Epithelial cell of proximal tubule (primary cell): ENCODE measurements at places on chromosomes 6 and 20. TPM values are rescaled to one million over a fixed set of nuclear protein-coding genes. Genes with fewer than 3 reads are reported as not detected.

DNA sequence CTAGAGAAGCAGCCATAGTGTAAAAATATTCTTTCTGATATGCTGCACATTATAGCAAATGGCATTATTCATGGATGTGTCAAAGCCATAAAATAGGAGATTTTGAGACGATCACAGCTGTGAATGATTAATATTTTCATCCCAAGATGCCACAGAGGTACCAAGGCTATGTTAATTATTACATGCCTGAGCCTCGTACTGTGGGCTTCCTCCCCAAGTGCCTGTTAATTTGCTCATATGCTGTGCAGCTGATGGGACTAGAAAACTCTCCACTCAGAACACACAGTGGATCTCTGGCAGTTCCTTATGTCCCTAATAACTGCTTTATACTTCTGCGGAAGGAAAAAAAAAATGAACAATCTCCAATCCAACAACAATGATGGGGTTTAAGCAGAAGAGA lies 184.9 kb upstream of the TSHZ2 start:
- DNase-seq, result no peak

DNA sequence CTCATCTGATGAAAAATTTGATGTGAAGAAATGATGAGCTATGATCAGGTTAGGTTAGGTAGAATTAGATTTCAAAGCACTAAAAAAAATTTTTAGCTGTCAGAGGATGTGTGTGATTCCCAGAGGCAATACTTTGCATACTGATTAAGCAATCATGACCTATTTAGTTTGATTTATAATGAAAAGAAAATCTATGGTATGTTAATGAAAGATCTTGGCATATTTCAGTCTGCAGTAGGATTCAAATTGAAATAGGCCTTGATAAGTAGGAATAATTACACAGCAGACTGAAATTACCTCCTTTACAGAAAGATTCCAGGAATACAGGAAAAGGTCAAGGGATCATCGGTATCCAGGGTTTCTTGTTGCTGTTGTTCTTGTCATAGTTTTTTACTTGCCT lies 69.3 kb downstream of the HDDC2 start:
- DNase-seq, result no peak

GRCh38 chr20:37297066-37297736 lies 7.7 kb downstream of the MANBAL start:
- no peak for DNase-seq

DNA sequence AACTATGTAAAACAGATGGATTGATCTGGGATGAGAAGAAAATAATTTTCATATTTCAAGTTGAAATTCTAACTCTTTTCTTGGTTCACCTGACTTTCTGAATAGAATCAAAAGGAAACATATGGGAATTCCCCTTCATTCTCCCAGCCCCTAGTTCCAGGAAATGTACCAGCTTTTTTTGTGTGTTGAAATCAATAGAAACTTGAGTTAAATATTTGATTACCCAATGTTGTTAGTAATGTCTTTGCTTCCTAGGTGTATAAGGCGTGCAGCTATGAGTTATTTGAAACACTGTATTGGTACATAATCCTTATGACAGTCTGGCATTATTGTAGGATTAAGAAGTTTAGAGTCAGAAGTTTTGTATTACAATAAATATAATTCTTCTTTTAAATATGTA lies 21.5 kb downstream of the VNN2 start:
- DNase-seq, result no peak

DNA sequence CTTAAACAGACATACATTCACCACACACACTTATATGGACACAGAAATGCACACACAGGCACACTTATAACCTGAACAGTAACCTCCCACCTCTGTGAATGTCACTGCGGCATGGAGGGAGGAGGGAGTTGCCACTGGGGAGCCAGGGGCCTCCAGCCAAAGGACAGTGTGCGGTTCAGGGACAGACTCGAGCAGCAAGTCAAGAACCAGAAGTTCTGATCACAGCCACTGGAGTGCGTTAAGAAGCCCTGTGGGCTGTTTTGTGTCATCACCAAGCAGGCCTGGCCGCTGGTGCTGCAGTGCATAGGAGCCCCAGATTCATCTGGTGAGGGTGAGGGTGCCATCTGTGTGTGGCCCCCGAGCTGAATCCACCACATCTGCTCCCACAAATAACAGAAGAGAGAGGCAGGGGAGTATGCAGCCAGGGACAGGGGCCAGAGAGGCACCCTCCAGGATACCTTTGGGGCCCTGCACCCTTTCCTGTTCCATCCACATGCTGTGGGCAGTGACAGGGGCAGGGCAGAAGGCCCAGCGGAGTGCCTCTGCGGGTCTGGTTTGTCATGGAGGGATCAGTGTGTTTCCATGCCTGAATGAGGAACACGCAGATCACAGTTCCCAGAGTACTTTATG lies 20.3 kb downstream of the SYNDIG1 start:
- DNase-seq, result no peak

- no peak for DNase-seq
Observed at GRCh38 chr6:121668259-121668658, 232.8 kb downstream of the GJA1 start.

DNA sequence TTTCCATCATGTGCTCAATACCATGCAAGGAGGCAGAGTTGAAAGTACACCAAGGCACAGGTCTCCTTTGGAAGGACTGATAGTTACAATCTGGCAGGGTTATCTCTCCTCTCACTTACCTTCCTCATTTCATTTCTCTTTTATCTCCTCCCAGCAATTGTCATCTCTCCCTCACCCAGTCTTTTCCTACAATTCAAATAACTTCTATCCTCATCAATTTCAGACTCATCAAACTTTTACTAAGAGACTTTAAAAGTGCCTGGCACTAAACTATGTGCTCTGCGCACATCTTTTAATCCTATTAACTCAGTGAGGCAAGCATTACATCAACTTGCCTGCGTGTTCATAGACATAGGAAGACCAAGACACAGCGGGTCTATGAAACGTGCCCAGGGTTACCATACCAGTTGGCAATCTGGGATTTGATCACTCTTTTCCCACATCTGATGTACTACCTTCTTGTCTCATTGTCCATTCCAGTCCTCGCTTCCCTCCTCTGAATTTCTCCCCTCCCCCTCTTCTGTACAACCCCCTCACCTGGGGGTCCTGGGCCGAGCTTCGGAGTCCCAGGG lies 1.2 kb downstream of the VARS1 start:
- DNase-seq, result no peak

GRCh38 chr6:133630651-133631050 lies 258.3 kb upstream of the TCF21 start:
- no peak for DNase-seq

- DNase-seq, result no peak
Observed at GRCh38 chr20:9985773-9986172, 49.0 kb upstream of the ANKEF1 start.

DNA sequence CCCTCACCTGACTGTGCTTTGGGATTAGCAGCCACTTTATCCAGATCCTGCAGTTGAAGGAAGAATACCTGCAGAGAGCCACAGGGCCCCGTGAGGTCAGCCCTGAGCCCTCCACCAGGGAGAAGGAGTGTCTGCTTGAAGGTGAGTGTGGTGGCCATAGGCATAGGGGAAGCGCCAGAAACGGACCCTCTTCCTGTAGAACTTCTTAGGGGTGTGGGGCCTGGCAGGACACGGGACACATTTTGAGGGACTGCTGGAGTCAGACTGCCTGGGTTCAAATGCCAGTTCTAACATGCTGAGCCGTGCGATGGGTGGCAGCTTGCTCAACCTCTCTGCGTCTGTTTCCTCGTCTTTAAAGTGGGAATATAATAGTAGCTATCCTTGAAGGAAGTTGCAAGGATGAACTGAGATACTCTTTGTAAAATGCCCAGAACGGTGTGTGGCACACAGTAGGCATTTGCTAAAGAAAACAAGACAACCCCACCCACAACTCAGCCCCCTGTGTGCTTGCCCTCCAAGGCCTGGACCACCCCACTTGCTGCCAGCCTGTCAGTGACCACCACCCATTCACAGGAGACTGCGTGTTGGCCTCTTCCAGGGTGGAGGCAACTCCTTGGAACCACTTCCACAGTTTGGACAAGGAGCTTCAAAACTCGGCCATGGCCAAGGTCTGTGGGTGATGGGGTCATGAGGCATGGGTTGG lies 4.8 kb upstream of the BAK1 start:
- no peak for DNase-seq

DNA sequence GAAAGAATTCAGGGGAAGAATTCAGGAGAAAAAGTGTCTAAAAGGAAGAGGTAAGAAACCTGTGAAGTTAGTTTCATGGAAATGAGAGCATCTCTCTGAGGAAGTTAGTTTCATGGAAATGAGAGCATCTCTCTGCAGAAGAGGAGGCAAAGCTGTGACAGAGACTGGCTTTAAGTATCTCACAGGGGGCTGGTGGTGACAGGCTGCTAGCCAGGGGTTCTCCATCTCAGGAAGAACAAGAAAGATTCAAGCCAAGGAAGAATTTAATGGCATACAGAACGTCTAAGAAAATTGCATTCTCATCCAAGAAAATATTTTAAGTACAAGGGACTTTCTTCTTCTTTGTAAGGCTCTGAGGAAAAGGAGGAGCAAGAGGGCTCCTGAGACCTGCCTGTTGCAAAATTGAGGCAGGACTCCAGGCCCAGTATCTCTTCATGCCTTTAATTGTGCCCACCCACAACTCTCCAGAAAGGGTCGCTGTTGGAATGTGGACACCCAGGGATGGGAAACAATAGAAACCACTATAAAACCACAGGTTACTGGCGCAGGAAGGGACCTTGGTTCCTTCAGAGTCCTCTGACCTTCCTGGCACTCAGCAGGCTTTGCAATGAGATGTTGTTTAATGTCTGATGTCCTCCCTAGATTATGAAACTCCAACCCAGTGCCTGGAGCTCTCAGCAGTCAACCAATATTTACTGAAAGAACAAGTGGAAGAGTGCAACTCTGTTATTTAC lies 136.8 kb downstream of the FNDC1 start:
- no peak for DNase-seq

- no peak for DNase-seq
Observed at GRCh38 chr6:84242265-84242664, 14.8 kb upstream of the CEP162 start.

GRCh38 chr6:92647630-92648029 lies 771.7 kb downstream of the EPHA7 start:
- DNase-seq, result peak; percentile 12

DNA sequence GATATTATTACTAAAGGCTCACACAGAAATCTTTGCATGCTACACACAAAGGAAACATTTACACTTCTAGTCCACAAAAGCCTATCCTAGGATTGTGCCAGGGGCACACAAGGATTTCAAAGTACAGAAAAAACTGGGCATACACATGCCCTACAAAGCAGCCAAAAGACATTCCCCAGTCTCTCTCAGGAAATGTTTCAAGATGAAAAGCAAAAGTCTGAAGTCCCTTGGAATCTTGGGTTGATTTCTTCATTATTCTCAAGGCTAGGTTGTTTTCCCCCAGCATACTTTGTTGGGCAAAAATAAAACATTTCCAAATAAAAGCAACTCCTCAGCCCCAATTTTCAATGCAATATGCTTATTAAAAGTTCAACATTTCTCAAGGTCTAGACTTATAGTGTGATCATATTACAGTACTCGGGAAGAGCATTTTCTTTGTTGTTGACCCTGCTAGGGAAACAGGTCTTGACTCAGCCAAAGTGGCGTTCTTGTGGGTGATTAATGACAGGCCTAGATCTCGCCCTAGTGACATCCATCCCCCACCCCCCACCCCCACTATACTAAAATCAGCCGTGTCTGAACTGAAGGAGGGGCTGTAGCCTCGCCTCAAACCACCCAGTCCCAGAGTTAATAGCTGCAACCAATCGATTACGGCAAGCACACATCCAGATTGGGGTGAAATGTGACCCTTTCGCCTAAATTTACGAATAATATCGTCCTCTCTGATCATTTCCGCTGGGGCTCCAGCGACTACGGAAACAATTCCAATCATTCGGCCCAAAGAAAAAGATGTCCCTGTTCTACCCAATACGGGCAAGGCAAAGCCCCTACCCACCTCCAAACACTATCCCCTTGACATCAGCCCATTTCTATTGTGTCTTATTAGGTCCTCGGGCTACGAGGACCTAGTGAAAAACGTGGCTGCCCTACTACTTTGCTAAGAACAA lies 1.4 kb downstream of the AKIRIN2 start:
- no peak for DNase-seq

GRCh38 chr6:15501826-15502445 lies 160.9 kb downstream of the DTNBP1 start:
- no peak for DNase-seq

- no peak for DNase-seq
Observed at GRCh38 chr6:12450467-12450866, 160.3 kb downstream of the EDN1 start.

DNA sequence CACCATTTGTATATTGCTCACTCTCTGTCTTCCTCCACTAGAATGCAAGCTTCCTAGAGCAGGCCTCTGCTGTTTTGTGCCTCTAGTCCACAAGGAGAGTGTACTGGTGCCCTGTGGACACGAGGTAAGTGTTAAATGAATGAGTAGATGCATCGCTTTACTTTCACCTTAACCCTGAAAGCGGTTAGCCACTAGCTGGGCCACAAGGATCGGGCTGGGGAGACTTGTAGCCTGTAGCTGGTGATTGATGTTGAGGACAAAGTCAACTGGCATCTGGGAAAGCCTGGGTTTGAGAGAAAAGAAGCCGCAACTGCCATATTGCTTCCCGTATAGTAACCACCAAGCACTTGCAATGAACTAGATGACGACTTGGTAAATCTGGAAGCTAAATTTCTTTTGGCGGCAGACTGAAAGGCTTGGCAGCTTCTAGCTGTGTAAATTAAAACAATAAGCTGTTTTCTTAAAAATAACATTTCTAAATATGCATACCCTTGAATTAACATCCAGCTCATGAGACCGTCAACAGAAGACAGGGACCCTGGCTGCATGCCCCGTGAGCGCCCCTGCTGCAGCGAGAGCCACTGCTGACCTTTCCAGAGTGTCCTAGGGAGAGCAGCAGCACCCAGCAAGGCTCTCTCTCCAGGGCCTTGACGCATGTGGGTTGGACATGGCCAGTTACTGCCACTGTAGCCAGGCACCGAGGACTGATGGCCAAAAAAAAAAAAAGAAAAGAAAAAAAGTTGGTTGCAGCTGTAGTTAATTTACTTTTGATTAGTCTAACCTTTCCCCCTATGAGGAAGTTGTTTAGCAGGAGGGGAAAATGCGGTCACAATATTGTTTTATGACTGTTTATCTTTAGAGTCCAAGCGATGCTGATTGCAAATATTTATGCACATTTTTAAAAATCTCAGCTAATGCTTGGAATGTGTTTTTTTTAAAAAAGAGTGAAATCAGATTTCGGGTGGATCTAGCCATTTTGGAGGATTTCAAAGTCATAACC lies 315.1 kb downstream of the TFAP2C start:
- DNase-seq, result no peak

DNA sequence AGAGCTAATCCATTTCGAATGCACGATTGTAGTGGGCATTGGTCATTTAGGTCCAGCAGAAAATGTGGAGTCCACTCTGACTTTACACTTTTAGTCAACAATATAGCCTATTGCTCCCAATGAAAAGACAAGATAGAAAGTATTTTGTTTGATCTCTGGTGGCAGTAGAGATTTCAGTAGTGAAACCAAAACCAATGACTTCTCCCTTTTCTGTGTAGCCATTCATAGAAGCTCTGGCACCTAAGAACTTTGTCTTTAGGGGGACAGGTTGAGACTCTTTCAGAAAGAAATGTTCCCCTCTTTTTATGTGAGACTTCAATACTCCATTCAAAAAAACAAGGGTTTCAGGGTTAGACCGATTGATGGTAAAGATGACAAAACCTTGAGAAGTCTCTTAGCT lies 510.8 kb upstream of the POU3F2 start:
- DNase-seq, result no peak

- no peak for DNase-seq
Observed at GRCh38 chr6:53410508-53411258, 61.9 kb upstream of the ELOVL5 start.

The LAMA2 gene
- total RNA-seq, result 0.69 and 2.7 TPM in 2 replicates

The RSPH4A gene
- not detected in 2 replicates for total RNA-seq

The IL17F gene
- not detected in 2 replicates for total RNA-seq

The EIF6 gene
- total RNA-seq, result 315 and 480 TPM in 2 replicates

The CCN2 gene
- total RNA-seq, result 36.0 and 40.1 TPM in 2 replicates

The SLC17A3 gene
- not detected in 2 replicates for total RNA-seq
